Lung (tissue), 17 donors: ENCODE measurements at places on chromosomes 4 and X. TPM values are rescaled to one million over a fixed set of nuclear protein-coding genes. Genes with fewer than 3 reads are reported as not detected.

DNA sequence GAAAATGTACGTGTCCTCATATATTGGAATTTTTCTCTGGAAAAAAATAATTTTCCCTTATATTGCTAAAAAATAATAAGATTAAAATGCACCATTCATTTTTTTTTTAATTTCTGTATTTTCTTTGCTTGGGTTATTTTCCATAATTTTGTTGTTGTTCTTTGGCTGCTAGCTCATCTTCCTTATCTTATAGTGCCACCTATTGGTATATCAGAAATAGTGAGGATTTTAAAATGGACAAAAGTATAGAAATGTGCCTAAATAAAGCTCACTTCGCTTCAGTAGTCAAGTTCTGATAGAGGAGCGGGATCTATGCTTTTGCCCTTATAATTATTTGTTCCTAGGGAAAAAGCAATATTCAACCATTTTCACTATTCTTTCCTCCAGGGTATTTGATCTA lies 134.8 kb downstream of the NAP1L3 start:
- H3K27me3 ChIP-seq = peaks cover 3% of the 10 kb centered on the region
- no peak overlapping the region for H3K27ac ChIP-seq
- no peaks in the 10 kb centered on the region for H3K36me3 ChIP-seq

DNA sequence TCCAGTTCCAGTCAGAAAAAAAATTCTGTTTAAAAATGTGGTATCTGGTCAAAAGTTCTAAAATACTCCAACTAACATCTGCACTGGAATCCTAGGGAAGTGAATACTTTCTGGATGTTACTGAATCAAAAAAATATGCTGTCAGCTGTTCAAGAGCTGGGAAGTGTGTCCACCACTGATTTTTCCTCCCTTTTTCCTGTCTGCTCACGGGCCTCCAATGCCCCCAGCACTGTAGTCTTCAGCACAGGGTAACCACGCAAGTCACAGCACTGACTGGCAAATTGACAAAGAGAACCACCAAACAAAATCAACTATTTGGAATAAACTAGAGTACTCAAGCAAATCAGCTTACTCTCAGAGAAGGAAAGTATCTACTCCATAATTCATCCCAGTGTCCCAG lies 9.9 kb downstream of the VEGFC start:
- no peaks in the 10 kb centered on the region for H3K36me3 ChIP-seq
- no peak overlapping the region for H3K27ac ChIP-seq
- no peak for DNase-seq
- H3K27me3 ChIP-seq = no peaks in the 10 kb centered on the region
- H3K4me1 ChIP-seq = peaks cover 8% of the 10 kb centered on the region

- no peak within 1 kb of the TSS for H3K4me3 ChIP-seq
- no peaks in the 10 kb centered on the region for H3K36me3 ChIP-seq
- DNase-seq = no peak
- H3K27ac ChIP-seq = no peak within 1 kb of the TSS
These were observed at the start of gene POF1B for GRCh38 chrX:85379174-85379907. TSS of gene POF1B (minus strand) at chrX:85379665. CDS start at chrX:85379454, 211 bp downstream.

- peaks cover 12% of the 10 kb centered on the region for H3K27me3 ChIP-seq
- H3K4me1 ChIP-seq = no peaks in the 10 kb centered on the region
- no peak overlapping the region for H3K4me3 ChIP-seq
- DNase-seq = no peak
- no peak overlapping the region for H3K27ac ChIP-seq
These were observed 10.1 kb downstream of the OTOP1 start for GRCh38 chr4:4216648-4217047.

GRIA3 gene
- total RNA-seq = 0.52 TPM

DNA sequence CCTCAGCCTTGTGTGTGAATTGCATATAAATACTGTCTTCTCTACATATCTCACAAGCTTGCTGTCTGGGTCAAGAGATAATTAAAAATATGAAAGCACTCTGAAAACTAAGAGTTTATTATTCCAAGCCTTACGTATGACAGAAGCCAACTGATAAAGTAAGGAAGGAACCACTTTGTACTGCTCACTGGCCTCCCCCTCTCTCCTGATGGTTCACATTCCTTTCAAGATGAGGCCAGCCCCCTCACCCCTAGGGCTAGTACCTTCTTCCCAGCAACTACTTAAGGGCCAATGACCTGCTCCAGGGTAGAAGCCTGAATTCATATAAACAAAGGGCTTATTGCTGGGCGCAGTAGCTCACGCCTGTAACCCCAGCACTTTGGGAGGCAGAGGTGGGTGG lies 5.4 kb upstream of the SOWAHD start:
- H3K4me3 ChIP-seq = no peak overlapping the region
- no peaks in the 10 kb centered on the region for H3K4me1 ChIP-seq
- H3K36me3 ChIP-seq = no peaks in the 10 kb centered on the region
- H3K27ac ChIP-seq = no peak overlapping the region

RAB41 gene
- not detected for total RNA-seq

GRCh38 chr4:66927937-66928336 lies 617.4 kb downstream of the CENPC start:
- H3K36me3 ChIP-seq = no peaks in the 10 kb centered on the region
- DNase-seq = peak; percentile 1
- H3K4me1 ChIP-seq = no peaks in the 10 kb centered on the region
- H3K27me3 ChIP-seq = no peaks in the 10 kb centered on the region
- no peak overlapping the region for H3K4me3 ChIP-seq

GRCh38 chr4:11791797-11792196 lies 363.1 kb upstream of the HS3ST1 start:
- H3K4me3 ChIP-seq = no peak overlapping the region
- H3K36me3 ChIP-seq = no peaks in the 10 kb centered on the region
- H3K27me3 ChIP-seq = no peaks in the 10 kb centered on the region
- no peaks in the 10 kb centered on the region for H3K4me1 ChIP-seq
- H3K27ac ChIP-seq = no peak overlapping the region

DNA sequence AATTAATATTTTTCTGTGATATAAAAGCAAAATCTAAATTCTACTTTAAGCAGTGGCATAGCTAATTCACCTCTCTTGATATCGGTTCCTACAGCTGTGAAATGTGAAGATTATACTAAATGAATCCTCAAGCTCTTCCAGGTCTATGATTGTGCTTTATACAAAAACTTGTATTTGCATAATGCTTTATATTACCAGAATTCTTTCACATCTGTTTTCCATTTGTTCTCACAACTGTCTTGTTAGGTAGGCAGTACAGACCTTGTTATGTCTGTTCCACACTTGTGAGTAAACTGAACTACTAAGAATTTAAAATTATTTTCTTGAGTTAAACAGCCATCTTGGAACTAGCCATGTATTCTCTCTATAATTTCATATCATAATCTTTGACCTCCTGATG lies 184.9 kb downstream of the RAPGEF2 start:
- H3K4me3 ChIP-seq = no peak overlapping the region
- no peaks in the 10 kb centered on the region for H3K27me3 ChIP-seq
- H3K36me3 ChIP-seq = no peaks in the 10 kb centered on the region
- DNase-seq = no peak
- H3K4me1 ChIP-seq = no peaks in the 10 kb centered on the region
- no peak overlapping the region for H3K27ac ChIP-seq

UGT2A1 gene
- not detected for total RNA-seq

DNA sequence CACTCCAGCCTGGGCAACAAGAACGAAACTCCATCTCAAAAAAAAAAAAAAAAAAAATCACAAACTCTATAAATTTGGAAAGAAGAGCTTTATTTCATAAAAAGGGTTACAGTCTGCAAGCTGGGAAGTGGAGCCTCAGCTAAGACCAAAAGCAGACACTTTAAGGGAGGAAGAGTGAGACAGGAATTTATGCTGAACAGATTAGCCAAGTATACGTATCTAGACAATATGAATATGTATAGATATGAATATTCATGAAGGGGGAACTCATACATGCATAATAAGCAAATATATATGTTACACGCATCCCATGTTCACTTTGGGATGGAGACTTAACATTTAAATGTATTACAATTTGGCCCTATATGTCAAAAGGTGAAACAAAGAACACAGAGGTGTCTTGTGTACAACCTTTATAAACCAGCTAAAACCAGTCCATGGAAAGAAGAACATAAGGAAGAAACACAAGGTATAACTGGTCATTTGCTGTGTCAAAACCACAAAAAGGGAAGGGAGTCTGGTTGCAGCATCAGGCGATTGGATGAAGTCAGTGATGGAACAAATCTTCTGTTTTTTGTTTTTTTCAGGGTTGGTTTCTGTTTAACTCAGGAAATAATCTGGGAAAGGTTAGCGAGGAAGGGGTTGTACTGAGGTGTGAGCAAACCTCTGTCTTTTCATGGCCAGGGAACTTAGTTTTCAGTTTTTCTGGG lies 130.0 kb upstream of the MAOA start:
- H3K27ac ChIP-seq = no peak overlapping the region
- peaks cover 10% of the 10 kb centered on the region for H3K27me3 ChIP-seq

TRIM75 gene
- not detected for total RNA-seq

- DNase-seq = peak; percentile 62
- H3K36me3 ChIP-seq = no peaks in the 10 kb centered on the region
- H3K27me3 ChIP-seq = peaks cover 44% of the 10 kb centered on the region
- H3K4me1 ChIP-seq = peaks cover 6% of the 10 kb centered on the region
- peak overlapping the region; percentile 92 for H3K27ac ChIP-seq
These were observed 1.4 kb upstream of the RPS6KA3 start for GRCh38 chrX:20267931-20268701.

DNA sequence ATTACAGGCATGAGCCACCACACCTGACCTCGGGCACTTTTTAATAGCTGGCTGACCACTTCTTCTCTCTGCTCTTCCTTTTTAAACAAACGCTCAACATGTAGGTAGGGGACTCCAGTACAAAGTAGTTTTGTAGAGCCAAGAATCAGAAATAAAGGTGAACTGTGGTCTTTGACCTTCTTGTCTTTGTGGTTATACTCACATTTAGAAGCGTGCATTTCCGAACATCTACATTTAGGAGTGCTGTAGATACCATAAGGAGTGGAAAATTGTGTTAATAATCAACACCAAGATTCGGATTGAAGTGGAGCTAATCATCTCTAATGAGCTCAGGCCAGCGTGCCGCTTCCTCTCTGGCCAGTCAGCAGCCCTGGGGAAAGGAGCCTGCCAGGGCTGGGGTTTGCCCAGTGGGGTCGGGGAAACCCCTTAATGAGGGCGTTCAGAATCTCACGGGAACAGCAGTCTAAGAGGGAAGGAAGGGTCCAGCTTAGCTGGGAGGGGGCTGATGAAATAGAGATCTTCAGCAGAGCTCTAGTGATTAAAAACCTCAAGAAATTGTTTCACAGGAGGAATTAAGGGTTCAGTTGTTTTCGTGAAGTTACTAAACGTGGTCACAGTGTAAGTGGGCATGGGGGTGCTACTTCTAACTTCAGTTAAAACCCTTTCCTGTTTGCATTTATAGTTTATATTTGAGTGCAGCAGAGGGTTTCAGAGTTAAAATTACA lies 81.2 kb downstream of the GAB1 start:
- H3K27ac ChIP-seq = no peak overlapping the region
- H3K36me3 ChIP-seq = peaks cover 15% of the 10 kb centered on the region
- no peak for DNase-seq
- no peak overlapping the region for H3K4me3 ChIP-seq
- peaks cover 16% of the 10 kb centered on the region for H3K4me1 ChIP-seq

DMRTC1 gene
- not detected for total RNA-seq

- DNase-seq = no peak
- H3K4me1 ChIP-seq = no peaks in the 10 kb centered on the region
- no peaks in the 10 kb centered on the region for H3K36me3 ChIP-seq
- H3K27ac ChIP-seq = no peak overlapping the region
- H3K27me3 ChIP-seq = no peaks in the 10 kb centered on the region
These were observed 89.0 kb upstream of the MAPK10 start for GRCh38 chr4:86448871-86449270.

- no peaks in the 10 kb centered on the region for H3K4me1 ChIP-seq
- no peak for DNase-seq
- H3K4me3 ChIP-seq = no peak overlapping the region
- H3K27ac ChIP-seq = no peak overlapping the region
- H3K36me3 ChIP-seq = no peaks in the 10 kb centered on the region
- H3K27me3 ChIP-seq = no peaks in the 10 kb centered on the region
These were observed 85.7 kb downstream of the CLNK start for GRCh38 chr4:10598829-10599228.

GRCh38 chr4:7819446-7819845 lies 120.2 kb downstream of the AFAP1 start:
- H3K27ac ChIP-seq = no peak overlapping the region
- no peak for DNase-seq
- H3K36me3 ChIP-seq = peaks cover 15% of the 10 kb centered on the region
- peaks cover 38% of the 10 kb centered on the region for H3K4me1 ChIP-seq
- no peaks in the 10 kb centered on the region for H3K27me3 ChIP-seq

GRCh38 chrX:120315776-120316175 lies 4.5 kb upstream of the TMEM255A start:
- H3K36me3 ChIP-seq = no peaks in the 10 kb centered on the region
- peaks cover 4% of the 10 kb centered on the region for H3K4me1 ChIP-seq
- H3K4me3 ChIP-seq = no peak overlapping the region
- H3K27me3 ChIP-seq = peaks cover 41% of the 10 kb centered on the region
- H3K27ac ChIP-seq = no peak overlapping the region

GRCh38 chrX:47166126-47166525 lies 21.1 kb downstream of the RBM10 start:
- DNase-seq = no peak
- peaks cover 6% of the 10 kb centered on the region for H3K36me3 ChIP-seq
- H3K27ac ChIP-seq = no peak overlapping the region
- peaks cover 2% of the 10 kb centered on the region for H3K27me3 ChIP-seq
- H3K4me1 ChIP-seq = no peaks in the 10 kb centered on the region

SRPX2 gene
- 13.6 TPM for total RNA-seq
